ENCODE measurements at places on chromosomes 11 and 22.

DNA sequence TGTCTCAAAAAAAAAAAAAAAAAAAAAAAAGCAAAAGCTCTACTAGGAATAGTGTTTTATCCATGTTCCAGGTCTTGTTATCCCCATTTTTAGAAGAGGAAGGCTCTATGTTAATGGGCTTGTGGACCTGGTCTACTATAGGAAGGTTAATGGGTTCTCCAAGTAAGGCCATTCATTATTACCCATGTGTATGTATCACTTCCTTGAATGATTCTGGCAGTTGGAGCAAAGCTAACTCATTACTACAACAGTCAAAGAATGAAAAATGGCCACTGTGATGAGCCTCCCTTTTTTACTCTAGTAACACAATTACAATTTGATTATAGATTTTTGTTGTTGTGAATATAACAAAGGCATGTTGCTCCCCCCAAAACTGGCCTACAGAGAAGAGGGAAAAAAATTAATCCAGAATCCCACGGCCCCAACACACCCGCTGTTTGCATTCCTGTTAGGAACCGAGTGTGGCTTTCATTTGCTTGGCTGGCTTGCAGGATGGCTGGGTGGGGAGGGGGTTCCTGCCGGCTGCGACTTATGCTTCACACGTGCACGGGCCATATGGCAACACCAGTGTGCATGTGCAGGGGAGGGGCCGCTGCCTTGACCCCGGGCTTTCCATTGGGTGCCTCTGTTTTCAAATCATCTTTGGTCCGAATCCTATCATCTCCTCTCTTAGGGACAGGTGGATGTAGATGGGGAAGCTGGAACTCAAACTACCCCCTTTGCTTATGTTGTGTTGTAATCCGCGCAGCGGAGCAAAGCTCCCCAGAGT lies 148.8 kb downstream of the HIPK3 start:
- no peak for DNase-seq

GRCh38 chr11:75337195-75337654 lies 14.2 kb downstream of the ARRB1 start:
- DNase-seq: no peak

DNA sequence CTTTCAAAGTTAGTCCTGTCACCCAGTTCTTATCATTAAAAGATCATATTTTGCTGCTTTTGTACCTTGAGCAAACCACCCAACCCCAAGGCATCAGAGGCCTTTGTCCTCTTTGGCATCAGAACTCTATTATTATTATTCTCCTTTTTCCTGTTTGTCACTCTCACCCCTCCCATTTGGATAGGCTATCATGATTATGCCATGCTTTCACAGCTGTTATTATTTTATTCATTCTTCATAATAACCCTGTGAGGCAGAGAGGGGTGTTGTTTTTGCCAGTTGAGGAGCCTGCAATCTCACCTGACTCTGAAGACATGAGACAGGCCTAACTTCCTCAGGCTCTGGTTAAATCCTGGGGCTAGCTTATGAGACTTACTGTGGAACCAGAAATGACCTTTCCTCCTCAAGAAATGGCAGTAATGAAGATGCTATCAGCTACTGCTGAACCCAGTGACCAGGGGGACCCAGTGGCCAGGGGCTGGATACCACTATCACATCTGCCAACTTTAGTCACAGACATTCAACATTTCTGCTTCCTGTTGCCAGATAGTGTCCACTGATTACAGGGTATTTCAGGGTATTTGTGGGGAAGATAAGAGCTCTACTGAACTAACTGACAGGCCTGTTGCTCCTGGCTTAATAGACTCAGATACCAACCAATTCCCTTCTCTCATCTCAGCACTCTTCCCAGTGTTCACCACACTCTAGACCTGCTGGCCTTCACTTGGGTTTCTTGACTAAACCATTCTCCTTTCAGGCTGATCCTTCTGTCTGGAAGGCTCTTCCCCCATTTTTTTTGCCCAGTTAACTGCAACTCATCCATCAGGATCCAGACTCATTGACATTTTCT lies 11.8 kb upstream of the SWAP70 start:
- DNase-seq: no peak

GRCh38 chr11:106925245-106925644 lies 93.0 kb downstream of the GUCY1A2 start:
- DNase-seq: no peak

DNA sequence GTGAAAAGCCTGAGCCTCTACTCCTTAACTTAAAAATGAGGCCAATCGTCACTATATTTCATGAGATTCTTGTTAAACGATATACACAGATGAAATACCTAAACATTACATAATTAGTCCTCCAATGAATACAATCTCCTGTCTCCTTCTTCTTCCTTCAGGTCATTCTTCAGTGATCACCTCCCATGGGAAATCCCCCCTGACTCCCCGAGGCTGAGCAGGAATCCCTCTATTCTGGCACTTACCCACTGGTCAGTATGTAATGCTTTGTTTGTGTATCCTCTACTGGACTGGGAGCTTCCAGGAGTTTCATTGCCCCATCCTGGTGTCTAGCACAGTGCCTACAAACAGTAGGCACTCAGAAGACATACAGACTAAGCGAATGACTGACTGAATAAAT lies 52.3 kb downstream of the RAB38 start:
- DNase-seq: no peak

- DNase-seq: peak; percentile 32
These were observed 667 bp downstream of the CD81 start for GRCh38 chr11:2377511-2378443.

DNA sequence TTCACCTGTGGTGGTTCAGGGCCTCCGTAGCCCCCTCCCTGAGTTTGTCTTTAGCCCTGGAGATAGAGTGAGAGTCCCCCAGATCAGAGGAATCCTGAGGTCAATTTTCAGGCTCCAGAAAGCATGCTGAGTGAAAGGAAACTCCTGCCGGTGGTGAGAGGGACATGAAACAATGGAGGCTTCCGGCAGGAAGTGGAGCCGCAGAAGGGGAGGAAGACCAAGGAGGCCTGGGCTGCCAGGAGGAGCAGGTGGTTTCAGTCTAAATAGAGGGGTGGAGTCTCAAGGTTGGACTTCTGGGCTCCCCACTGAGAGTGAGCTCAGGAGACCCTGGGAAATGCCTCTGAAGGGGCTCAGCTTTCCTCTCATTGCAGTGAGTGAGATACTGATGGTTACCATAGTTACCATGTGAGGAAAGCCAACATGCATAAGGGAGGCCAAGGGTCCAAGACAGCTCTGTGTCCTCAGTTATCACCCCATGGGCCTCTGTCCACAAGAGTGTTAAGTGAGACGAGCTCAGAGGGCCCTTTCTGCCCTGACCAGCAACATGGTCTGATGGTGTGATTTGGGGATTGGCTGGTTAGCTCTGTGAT lies 10.7 kb downstream of the SLCO2B1 start:
- no peak for DNase-seq

DNA sequence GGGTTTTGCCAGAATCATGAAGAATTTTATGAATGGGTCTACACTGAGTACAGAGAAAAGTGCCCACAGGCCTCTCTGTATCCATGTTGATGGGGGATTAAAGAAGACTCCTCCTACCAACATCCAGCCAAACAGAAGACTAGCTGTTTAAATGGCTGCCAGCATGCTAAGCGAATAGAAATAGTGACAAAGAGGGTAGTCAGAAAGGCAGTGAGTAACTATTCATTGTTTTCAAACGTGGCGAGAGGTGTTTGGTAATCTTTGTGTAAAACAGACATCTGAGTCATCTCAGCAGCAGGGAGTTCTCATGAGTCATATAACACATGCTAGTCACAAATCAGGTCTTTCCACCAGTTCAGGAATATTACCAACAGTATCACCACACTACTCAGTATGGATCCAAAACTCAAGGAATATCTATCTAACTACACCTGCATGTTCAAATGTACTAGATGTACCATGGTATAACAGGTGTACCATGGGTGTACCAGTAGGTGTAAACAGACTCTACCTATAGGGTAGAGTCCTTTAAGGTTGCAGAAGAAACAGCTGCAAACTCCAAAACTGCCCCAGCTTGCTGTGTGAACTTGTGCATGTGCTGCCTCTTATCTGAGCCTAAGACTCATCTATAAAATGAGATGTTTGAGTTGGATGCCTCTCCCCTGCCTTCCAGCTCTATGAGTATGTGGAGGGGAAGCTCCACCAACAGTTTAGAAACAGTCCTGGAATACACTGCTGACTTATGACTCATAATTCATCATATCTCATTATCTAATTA lies 82.0 kb downstream of the SLC1A2 start:
- DNase-seq: no peak

DNA sequence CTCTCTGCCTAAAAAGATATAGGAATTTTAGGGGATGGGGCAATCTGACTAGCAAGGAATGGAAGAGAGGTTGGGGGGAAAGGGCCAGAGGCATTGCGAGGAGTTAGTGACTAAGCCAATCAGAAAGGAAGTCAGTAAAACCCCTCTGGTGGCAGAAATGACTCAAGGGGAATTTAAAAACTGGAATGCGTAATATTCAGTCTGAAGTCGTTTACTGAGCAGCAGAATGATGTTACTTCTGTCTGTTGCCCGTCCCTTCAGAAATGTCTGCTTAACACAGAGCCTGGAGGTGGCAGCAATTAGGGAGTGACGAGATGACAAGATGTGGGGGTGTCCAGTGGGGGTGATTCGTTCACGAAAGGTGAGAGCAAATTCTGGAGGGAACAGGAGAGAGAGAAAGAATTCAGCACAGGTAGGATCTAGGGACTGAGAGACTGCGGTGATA lies 107.7 kb upstream of the CLMP start:
- DNase-seq: no peak

GRCh38 chr11:126225295-126225665 lies 13.7 kb downstream of the FAM118B start:
- no peak for DNase-seq

DNA sequence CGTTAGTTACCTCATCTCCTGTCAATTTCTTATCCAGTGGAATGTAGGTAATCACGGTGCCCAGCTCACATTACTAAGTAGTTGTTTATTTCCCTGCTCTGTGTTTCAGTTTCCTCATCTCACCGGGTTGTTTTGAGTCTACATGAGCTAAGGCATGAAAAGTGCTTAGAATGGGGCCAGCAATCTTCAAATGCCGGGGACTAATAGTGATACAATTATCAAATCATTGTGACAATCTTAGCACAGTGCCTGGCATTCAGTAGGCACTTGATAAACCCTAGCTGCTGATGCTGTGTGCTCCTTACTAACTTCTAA lies 53.3 kb upstream of the CD5 start:
- DNase-seq: no peak

DNA sequence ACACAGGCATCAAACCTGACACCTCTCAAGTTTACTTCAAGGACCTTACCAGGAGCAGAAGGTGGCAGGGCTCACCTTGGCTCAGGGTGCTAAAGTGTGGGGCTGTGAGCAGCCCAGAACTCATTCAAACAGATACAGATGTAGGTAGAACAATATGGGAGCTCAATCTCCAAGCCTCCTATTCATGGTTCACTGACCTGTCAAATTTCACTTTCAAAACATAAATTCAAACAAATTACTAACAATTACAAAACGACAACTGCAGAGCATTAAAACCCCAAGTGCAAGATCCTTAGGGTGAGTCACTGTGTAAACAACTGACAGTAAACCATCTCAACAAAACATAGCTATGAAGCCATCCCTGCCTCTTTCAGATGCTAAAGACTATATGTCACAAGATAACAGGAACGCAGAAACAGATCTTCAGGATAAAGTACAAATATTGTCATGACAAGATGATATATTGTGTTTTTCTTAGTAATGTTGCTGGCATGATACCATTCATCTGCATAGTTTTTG lies 303.5 kb upstream of the ANO3 start:
- DNase-seq: no peak

GRCh38 chr11:57260937-57261783 lies 24.1 kb upstream of the APLNR start:
- DNase-seq: no peak
